ENCODE measurements at places on chromosomes 3 and 15.
A peak's percentile ranks its signal among the peaks of the same experiment; 100 is the strongest.

DNA sequence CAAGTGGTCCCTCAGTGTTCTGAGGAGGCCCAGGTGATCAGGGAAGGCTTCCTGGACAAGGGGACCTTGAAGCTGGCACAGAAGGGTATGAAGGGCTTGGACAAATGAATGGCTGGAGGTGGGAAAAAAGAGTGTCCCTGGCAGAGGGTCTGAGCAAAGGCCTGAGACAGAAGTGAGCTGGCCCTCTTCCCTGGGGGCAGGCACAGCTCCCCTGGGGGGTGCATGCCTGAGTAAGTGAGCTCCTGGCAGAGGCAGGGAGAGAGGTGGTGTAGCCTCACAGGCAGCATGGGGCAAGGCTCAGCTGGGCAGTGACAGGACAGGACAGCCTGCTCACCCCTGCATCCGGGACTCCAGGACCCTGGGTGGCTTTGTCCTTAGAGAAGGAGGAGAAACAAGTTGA is 5.4 kb upstream of the CACNA2D2 start:
- DNase-seq, result no peak

GRCh38 chr3:15519096-15519495 is 2.4 kb downstream of the COLQ start:
- no peak for DNase-seq

DNA sequence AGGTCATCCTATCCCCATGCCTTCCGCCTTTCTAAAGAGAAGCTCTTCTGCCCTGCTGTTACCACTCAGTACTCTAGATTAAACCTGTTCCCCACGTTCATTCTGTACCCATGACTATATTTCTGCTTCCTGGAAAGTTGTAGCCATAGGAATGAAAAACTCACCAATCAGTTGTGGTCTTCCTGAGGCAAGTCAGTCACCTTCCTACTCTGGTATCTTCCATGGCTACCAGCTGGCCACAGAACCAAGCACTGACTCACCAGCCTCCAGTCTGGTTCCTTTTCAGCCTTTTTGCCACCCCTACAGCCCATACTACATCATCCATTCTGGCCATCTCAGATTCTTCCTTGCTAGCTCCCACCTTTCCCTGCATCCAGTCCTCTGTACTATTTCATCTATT is 46.4 kb downstream of the TMEM44 start:
- DNase-seq, result no peak

DNA sequence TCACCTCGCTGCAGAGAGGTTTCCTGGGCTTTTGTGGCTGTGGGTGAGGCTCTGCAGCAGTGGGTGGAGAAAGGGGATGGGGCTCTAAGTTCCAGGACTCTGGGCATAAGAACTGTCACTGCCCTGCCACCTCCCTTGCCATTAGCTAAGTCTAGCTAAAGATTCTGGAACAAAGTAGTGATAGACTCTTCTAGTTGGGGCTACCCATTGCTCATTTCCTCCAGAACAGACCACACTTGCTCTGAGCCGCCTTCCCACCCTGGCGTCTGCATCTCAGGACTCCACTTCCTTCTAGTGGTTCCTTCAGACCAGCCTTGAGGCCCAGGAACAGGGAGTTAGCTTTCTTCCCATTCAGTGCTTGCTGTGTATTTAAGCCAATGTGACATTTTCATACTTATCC is 7.5 kb downstream of the ARHGAP31 start:
- DNase-seq, result no peak

DNA sequence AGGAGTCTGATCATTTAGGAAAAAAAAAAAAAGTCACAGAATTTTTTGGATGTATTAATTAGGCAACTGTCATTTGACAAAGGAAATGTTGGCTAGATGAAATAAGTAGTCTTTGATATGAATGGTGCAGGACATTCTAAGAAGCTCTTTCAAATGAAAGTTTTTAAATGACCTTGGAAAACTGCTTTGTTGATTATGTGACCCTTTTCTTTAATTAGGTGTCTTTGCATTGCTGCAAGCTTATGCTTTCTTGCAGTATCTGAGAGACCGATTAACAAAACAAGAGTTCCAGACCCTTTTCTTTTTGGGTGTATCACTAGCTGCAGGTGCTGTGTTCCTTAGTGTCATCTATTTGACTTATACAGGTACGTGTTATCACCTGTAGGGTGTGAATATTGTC is 84.0 kb downstream of the STT3B start:
- DNase-seq, result no peak

DNA sequence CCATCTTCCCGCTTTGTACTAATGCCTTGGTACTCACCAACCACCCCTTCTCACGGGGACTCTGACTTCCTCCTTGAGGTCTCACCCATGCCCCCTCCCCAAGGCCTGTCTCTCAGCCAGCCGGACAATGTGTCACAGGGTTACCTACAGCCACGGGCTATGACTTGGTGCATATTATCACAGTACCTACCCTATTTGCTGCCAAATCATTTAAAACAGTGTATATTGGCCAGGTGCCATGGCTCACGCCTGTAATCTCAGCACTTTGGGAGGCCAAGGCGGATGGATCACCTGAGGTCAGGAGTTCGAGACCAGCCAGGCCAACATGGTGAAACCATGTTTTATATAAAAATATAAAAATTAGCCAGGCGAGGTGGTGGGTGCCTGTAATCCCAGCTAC is 93.4 kb upstream of the TBL1XR1 start:
- no peak for DNase-seq

GRCh38 chr15:64760056-64760455 is 15.3 kb downstream of the RBPMS2 start:
- DNase-seq, result no peak

DNA sequence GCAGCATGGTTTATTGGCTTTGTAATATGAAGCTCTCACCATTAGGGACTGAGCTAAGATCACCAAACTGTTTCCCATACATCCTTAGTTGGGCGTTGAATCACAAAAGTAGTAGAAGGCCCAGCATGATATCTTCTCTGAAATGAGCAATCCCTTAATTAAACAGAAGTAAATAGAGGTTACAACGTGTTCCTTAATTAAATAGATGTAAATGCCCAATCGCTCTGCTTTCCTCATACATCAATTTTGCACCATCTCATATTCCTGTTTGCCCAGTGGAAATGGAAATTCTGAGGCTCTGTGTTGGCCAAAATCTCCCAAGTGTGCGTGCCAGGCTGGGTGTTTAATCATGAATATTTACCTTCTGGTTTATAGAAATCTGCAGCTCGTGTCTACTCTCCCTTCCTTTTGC is 107.4 kb upstream of the FOXB1 start:
- DNase-seq, result no peak

- DNase-seq, result no peak
Observed at GRCh38 chr3:170780955-170781354, 89.0 kb downstream of the RPL22L1 start.

- DNase-seq, result no peak
Observed at GRCh38 chr3:170907637-170908234, 701 bp downstream of the EIF5A2 start.

DNA sequence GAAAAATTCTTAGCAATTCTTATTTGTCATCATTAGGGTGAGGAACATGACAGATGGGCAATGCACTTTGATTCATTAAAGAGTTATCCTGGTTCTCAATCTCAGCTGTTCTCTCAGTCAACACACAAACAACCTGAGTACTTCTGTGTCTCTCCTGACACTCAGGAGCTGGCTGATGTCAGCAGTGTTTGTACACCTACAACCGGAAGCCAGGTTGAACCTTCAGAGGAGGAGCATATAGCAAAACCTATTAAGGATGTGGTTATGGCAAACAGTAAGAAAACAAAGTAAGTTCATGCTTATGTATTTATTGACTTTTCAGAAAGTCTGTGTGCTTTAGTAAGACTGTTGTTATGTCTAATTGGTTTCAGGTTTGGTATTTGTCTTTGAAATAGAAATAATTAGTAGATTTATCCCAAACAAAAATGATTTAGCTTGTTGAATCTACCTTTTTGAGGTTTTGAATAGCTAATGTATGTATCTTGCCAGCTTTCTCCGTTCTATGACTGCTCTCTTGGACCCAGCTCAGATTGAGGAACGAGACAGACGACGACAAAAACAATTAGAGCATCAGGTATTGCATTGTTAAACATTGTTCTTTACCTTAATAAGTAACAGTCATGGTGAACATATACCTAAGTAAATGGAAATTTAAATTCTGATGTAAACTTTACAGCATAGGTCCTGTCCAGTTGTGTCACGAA is 36.6 kb downstream of the CCDC66 start:
- DNase-seq, result no peak

DNA sequence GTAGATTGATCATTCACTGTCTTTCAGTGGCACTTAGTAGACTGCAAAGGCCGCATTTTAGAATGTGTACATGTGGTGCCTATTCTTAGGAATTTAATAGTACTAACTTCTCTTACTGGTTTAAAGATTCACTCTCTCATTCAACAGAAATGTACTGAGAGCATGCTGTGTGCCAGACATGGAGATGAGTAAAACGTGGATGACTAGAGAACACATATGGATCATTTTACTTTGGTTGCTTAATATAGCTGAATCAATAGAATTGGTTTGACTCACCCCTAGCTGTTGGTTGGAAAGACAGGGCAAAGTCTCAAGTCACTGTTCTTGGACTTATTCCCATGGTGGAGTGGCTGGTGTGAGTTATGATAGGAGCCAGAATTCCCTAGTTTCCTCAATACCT is 109.1 kb upstream of the TNFAIP8L3 start:
- peak; percentile 87 for DNase-seq

DNA sequence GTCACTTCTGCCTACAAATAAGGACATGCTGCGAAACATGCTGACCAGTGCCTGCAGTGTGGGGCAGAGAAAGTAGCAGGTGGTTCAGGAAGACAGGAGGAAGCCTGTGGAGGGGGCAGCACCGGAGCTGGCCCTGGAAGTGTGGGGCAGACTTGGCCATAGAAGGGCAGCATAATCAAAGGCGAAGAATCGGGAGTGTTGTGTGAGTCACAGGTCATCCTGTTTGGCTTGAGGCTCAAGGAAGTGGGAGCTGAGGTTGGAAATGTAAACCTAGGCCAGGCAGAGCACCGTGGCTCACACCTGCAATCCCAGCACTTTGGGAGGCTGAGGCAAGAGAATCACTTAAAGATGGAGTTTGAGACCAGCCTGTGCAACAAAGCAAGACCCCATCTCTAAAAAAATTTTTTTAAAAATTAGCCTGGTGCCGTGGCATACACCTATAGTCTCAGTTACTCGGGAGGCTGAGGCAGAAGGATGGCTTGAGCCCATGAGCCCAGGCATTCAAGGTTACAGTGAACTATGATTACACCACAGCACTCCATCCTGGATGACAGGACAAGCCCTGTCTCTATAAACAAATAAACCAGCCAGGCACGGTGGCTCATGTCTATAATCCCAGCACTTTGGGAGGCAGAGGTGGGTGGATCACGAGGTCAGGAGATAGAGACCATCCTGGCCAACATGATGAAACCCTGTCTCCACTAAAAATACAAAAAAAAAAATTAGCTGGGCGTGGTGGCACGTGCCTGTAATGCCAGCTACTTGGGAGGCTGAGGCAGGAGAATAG is 54.0 kb downstream of the FAM43A start:
- DNase-seq, result no peak

GRCh38 chr3:113255100-113255853 is 43.9 kb downstream of the BOC start:
- DNase-seq, result no peak

- DNase-seq, result no peak
Observed at GRCh38 chr3:193997228-193998122, 138.5 kb upstream of the HES1 start.

DNA sequence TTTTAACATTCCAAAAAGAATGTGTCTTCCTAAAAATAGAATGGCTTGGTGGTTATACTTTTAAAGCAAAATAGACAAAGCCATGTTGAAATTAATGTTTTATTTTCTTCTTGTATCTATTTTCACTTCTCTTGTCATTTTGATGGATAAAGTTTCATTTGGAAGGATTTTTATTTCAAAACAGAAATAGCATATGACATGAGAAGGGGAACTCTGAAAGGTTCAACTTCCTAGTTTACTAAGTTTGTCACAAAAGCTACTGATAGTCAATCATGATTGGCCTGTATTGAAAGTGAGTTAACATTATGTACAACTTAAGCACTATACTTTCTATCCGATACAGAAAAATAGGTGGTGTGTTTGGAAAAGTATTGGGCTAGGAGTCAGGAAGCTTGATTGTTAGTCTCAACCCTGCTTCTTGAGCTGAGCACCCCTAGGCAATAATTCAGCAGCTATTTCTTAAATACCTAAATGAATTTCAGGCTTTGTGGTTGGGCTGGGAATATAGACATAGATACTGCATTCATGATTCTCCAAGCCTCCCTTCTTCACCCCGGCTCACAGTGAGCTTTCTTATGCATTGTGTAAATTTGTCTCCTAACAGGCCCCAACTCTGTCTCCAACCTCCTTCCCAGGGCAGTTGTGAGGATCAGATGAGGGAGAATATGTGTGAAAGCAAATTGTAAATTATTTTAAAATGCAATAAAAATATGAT is 46.9 kb upstream of the CSPG4 start:
- no peak for DNase-seq
